ENCODE measurements at places on chromosomes 3 and 15.

DNA sequence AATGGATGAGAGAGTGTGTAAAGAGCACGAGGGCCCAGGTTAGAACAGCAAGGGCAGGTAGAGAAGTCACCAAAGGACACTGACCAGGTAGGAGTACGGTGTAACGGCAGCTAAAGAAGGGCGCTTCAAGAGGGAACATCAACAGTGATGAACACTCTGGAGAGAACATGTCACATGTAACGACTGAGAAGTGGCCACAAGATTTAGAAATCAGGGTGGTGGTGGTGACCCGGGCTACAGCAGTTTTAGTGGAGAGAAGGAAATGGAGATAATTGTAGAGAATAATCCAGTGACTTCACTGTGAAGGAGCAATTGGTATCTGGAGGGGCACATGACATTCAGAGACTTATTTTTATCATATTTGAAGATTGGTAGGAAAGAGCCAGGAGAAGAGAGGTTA lies 1.2 kb upstream of the C15orf40 start:
- no peak for DNase-seq

- no peak for DNase-seq
Measured at GRCh38 chr3:22582266-22582665, 620.9 kb upstream of the UBE2E2 start.

GRCh38 chr15:67082007-67082536 lies 16.7 kb downstream of the SMAD3 start:
- DNase-seq: peak; percentile 68

DNA sequence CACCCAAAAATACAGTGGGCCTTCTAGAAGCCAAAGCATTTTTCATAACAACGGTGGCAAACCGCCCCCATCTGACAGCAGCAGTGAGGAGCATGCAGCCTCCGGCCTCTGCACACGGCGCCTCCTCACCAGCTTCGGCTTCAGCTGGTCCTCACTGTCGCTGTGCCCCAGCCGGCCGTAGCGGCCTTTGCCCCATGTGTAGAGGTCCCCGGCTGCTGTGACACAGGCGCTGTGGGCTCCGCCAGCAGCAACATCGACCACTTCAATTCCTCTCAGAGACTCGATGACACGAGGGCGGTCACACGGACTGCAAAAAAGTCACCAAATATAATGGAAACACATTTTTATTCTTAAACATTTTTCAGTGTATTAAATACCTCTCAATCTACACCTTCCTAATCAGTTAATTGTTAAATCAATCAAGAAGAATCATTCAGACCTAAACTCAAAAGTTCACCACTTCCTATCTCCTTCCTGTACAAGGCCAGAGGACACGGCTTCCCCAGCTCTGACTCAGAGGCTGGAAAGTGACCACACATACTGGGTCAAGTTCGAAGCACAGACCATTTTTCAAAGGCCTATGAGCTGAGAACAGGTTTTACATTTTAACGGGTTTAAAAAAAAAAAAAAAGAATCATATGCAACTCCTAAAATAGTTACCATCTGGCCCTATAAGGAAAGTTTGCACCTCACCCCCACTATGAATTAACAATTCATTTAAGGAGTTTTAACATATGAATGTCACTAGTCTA lies 33.6 kb upstream of the OCA2 start:
- no peak for DNase-seq

- DNase-seq: no peak
Measured at GRCh38 chr3:69116162-69116561, 6.2 kb downstream of the LMOD3 start.

- DNase-seq: no peak
Measured at GRCh38 chr3:36895496-36896409, 49.1 kb downstream of the TRANK1 start.

- DNase-seq: no peak
Measured at GRCh38 chr3:148466980-148467740, 230.5 kb upstream of the AGTR1 start.

DNA sequence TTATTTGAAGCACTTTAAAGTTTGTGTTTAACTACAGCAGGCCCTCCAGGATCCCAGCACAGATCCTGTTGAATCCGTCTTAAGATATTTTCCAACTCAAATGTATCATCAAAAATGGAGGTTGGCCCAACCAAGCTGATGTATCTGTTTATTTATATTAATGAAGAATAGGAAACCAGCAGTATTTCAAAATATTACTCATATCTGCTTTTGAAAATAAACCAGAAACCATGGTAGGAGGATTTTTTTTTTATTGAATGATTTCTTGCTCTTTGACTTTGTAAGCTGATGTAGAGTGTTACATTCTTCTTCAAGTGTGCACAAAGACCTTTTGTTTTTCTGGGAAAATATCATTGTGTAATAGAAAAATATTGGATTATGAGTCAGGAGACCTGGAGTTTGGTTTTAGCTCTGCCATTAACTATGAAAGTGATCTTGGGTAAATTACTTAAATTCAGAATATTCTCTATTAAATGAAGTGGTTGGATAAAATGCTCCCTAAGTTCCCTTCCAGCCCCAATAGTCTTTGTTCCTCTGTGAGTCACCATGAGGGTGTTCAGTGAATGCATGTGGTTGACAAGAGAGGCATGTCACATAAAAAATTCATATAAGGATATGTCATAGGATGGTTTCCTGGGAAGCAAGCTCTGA lies 221.3 kb upstream of the GAP43 start:
- no peak for DNase-seq

GRCh38 chr3:42581400-42581708 lies 413 bp downstream of the SEC22C start:
- DNase-seq: no peak

- no peak for DNase-seq
Measured at GRCh38 chr3:195087328-195087727, 183.6 kb downstream of the XXYLT1 start.

DNA sequence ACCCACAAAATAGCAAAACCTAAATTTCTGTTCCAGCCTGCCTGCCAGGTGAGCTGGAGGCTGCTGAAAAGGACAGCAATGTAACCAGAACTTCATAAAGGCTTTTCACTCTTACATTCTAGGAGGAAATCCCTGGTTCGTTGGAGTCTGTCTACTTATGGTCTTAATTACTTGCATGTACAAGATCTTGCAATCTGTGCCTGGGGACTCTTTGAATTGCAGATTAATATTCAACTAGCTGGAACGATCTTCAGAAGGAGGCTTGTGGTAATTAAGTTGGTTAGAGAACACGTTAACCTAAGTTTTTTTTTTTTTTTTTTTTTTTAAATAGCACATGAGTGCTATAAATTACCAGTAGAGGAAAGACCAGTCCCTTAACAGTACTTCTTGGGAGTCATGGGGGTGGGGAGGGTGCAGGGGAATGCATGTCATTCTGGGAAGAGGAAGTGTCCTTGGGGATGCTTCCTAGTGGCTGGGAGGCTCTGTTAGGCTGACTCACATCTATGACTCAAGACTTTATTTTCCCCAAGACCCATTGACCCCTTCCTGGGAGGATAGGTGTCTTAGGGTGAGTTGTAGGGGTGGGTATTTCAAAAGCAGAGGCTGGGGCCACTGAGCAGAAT lies 139.8 kb downstream of the RAB11A start:
- no peak for DNase-seq

DNA sequence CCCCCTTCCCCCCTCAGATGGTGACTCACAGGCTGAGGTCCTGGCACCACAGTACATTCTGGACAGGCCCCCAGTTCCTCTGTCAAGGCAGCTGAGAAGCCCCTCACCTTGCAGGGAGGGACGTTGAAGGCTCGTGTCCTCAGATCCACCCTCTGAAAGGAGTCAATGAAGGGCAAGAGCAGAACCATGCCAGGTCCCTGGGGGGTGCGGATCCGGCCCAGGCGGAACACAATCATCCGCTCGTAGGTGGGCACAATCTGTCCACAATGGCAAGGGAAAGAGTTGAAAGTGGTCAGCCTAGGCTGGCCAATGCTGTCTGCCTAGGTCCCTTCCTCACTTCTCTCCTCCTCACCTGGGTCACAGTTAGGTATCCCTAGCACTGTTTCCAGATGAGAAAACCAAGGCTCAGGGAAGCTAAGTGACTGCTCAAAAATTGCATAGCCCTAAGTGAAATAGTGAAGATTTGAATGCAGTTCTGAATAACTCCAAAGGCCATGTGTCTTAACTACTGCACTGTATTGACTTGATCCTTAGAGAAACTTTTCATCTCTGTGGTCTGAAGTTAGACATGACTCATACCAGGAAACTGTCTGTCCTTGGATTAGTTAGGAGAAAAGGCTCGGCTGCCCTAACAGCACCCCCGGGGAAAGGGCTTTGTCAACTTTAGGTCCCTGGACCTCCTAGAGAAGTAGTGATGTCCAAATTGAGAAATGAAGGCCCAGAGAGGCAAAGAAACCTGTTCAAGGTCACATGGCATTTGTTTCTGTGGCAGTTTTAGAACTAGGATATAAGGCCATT lies 2.9 kb downstream of the STOML1 start:
- DNase-seq: no peak

GRCh38 chr3:12907729-12908128 lies 66.4 kb upstream of the RPL32 start:
- DNase-seq: no peak

DNA sequence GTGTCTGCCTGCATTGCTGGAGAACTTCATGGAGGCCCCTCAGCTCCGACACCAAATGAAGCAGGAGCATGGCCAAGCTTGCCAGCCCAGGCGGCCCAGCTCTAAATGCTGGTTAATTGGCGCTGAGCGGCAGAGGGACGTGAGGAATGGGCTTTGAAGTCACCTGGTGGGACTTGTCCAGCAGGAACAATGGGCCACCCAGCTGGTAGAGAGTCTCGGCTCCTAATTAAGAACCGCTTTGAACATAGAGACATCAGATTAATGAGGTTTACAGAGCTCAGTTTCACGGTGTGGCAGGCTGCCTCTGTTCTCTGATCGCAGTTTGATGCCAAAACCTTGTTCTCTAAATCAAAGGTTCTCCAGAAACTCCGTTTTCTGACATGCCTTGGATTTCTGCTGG lies 77.5 kb upstream of the LINGO1 start:
- DNase-seq: no peak

DNA sequence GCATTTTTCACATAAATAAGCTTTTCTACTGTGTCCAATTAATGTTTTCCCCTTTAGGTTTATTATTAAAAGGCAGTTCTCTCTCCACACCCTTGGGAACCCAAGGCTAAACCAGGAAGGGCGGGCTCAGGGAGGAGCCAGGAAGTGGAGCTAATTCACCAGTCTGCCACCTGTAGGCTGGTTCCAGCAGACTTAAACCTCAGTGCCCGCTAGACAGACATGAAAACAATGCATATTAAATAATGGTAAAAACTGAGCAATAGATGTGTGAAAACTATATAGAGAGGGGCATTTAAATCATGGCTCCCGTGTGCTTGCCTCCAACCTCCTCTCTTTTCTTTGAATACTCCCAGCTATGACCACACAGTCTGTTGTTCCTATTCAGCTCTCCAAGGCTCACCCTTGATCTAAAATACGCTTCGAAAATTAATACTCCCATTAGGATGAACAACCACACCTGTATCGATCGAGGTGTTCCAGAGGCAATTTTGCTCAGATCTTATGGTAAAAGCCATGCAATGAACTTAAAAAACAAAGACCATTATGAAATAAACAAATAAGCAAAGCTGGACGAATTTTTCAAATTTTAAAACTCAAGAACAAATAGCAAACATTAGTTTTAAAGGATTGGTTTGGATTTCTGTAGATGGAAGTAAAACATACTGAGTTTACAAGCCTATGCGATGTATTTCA lies 253.3 kb downstream of the TJP1 start:
- no peak for DNase-seq

GRCh38 chr15:32033186-32033890 lies 3.0 kb downstream of the CHRNA7 start:
- no peak for DNase-seq

DNA sequence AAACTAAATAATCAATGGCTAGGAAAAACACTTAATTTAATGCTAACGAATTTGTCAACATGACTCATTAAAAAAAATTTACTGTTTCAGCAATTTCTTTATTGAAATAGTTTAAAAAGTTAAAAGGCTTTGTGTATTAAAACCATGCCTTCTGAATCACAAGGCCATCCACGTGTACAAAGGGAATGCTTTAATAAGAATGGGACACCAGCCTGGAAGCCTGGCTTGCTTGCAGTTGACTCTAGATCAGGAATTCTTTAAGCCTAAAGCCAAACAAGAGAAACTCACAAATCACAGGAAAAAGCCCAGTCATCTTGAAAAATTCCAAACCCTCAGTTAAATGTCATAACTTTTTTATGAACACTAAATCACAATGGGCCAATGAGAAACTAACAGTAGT lies 137.6 kb downstream of the PEAK1 start:
- no peak for DNase-seq

DNA sequence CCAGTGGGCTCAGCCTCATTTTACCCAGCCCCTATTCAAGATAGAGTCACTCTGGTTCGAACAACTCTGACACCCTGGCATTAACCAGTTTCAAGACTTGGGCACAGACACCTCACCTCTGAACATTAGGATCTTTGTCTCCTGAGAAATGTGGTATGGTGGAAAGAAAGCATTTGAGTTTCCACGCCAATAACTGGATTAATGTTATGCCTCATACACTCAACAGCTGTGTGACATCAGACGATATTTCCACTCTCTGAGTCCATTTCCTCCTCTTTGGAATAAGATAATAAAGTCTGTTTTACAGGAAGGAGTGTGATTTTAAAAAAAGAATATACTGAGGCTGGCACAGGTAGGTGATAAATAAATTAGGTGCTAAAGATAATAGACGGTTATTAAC lies 121.3 kb upstream of the CHL1 start:
- no peak for DNase-seq

- no peak for DNase-seq
Measured at GRCh38 chr15:46961795-46962194, 755.5 kb upstream of the SEMA6D start.

- DNase-seq: no peak
Measured at GRCh38 chr3:171755015-171755589, 55.2 kb downstream of the PLD1 start.

- peak; percentile 97 for DNase-seq
Measured at GRCh38 chr3:52455283-52456168, at the start of gene NISCH. Gene NISCH, plus strand, starts transcription at chr3:52455604. Its CDS starts 38 bp downstream, at chr3:52455642.

GRCh38 chr3:15973414-15973813 lies 175.6 kb upstream of the ANKRD28 start:
- DNase-seq: no peak

GRCh38 chr15:49742381-49742780 lies 121.5 kb downstream of the DTWD1 start:
- DNase-seq: no peak

DNA sequence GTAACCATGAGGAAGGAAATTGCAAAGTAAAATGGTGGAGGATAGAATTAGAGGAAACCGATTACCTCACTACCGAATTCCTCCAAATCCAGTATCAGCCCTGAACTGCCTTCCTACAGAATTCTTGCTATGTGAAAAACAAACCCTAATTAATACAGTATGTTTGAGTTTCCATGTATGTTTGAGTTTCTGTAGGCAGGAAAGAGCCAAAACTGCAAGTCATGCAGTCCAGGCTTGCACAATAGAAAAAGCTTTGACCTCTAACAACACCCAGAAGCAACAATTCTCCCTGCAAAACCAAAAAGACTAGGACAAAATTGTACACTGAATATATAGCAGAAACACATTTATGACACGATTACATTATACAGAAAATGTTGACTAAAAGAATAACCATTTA lies 614.8 kb downstream of the DIPK2A start:
- DNase-seq: no peak
